ENCODE measurements at places on chromosomes 7 and 10.

DNA sequence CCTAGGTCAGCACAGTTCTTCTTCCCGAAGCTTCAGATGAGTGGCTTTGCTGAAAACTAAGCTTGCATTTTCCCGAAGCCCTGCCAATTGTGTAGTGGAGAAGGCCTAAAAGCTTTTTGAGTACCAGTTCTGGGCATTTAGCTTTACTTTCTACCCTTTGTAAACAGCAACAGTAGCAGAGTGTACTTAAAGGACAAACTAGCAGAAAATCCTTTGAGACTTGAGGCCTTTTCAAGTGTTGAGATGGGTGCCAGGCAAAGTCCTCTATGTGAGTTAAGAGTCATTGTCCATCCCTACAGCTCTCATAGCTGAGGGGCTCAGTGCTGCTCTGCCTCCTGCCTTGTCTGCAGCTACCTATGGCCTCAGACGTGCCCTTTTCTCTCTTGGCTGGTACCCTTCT lies 368.2 kb downstream of the CCSER2 start:
- no peak for DNase-seq

DNA sequence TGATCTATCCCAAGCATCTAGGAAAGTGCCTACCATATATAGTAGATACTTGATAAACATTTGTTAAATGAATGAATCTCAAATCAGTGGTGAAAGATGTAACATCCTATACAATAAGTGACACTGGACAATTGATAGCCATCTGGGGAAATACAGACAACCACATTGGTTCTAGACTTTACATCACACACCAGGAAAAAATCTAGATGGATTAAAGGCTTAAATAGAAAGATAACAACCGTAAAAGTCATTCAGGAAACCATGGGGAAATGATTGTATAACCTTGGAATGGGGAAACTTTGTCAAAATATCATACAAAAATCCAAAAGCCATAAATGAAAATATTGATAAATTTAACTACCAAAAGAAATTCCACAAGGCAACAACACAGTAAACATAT lies 7.0 kb upstream of the GARIN1A start:
- DNase-seq, result no peak

DNA sequence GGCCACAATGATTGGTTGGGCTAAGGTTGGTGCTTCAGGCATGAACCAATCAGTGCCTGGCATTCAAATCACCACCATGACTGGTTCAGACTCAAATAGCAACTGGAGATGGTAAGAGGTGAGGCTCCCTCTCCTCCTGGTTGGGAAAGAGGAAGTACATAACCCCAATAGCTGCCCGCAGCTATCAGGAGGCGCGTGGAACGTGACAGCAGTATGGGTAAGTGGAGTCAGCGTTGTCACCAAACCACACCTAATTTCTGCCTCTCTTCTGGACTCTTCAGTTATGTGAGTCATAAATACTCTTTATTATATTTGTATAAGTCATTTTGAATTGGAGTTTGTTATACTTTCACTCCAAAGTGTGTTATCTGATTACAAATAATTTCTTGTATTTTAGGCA lies 17.9 kb upstream of the ITGA8 start:
- DNase-seq, result no peak

DNA sequence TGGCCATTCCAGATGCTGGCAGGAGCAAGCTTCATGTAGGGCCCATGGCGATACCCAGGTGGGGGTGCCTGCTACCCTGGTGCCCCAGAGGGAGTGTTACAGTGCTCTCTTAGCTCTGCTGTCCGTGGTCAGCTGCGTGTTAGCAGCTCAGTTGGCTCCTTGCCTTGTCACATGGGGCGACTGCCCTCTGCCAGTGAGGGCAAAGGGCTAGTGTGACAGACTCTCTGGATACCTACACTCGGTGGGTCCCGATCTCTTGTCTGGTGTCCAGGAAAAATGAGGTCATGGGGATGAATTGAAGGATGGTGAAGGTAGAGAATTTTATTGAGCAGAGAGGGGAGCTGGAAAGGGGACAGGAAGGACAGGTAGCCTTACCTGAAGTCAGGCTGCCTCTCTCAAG lies 152.2 kb downstream of the CYP26A1 start:
- DNase-seq, result no peak

DNA sequence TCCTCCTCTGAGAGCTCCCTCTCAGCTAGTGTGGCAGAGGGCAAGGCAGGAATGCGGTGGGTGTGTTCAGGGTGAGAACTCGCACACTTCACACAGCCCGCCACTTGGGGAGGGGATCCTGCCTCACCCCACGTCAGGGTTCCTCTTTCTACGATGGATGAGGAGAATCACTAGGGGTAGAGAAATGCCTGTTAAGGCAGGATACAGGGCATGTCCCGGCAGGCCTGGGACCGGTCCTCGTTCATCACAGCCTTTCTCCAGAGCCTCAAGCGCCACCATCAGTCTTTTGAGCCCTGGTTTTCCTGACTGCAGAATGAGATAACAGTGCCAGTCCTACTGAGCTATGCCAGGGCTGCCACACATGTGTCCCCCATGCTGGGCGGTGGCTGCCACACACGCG lies 546.7 kb upstream of the ADARB2 start:
- DNase-seq, result no peak

GRCh38 chr7:34332006-34332405 lies 326.0 kb upstream of the NPSR1 start:
- DNase-seq, result no peak

- no peak for DNase-seq
Observed at GRCh38 chr10:72615970-72616369, 9.9 kb downstream of the MICU1 start.

GRCh38 chr7:75815418-75816064 lies 1.9 kb upstream of the CCL24 start:
- no peak for DNase-seq

- no peak for DNase-seq
Observed at GRCh38 chr10:92149261-92149660, 141.6 kb downstream of the CPEB3 start.

- peak; percentile 71 for DNase-seq
Observed at GRCh38 chr7:3120513-3120912, 76.8 kb upstream of the CARD11 start.

DNA sequence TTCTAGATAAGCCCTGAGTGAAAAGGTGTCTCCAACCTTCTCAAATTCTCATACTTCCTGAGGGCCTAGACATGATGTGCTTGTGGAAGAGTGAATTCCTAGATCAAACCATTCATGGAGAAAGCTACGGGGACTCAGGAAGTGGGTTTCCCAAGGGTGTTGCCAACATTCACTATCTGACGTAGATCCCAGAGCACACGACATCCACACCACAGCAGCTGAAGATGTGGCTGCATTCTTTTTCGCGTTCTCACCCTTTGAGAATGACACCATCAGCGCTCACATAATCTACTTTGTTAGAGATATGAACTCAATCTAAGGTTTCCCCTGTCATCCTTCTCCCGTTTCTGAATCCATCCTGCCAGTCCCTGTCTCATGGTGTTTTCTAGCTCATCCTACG lies 290.8 kb downstream of the DNAJB6 start:
- DNase-seq, result no peak

- DNase-seq, result no peak
Observed at GRCh38 chr7:104857458-104858425, 156.3 kb upstream of the KMT2E start.

DNA sequence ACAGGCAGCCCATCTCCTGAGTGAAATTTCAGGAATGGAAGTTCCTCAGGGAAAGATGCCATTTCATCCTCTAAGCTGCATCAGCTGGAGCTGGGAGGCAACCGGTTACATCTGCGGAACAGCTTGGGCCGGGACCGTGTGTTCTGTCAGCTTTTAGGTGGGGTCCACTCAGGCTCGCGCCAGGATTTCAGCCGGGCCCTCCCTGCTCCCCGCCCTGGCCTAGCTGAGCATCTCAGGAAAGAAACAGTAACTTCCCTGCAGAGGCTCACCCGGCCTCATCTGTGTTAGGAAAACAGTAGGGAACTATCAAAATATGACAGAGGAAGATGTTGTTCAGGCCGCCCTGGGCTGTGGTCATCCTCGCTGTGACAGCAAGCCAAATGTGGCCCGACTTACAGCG lies 110.4 kb downstream of the TRIL start:
- DNase-seq, result no peak

- DNase-seq, result peak; percentile 16
Observed at GRCh38 chr10:11161096-11161495, 143.4 kb downstream of the CELF2 start.

DNA sequence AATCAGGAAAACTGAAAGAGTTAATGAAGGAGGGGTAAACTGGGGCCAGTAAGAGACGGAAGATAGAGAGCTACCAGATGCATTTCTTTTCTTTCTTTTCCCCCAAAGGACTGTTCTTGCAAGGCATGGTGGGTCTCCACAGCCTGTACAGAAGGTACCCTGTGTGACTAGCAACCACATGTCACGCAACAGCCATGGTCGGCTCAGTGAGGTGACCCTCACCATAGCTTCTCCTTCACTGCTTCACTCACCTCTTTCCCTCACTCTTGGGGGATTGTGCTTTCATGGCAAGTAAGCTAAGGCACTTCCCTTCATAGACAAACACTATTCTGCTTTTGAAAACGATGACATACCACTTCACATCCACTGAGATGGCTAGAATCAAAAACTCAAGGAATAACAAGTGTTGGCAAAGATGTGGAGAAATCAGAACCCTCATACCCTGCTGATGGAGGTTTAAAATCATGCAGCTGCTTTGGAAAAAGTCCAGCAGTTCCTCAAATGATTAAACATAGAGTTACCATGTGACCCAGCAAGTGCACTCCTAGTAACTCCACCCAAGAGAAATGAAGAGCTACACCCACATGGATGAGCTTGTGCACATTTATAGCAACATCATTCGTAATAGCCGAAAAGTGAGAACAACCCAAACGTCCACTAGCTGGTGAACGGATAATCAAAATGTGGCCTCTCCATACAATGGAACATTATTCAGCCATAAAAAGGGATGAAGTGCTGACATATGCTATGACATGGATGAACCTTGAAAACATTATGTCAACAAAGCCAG lies 3.8 kb upstream of the INSIG1 start:
- no peak for DNase-seq

DNA sequence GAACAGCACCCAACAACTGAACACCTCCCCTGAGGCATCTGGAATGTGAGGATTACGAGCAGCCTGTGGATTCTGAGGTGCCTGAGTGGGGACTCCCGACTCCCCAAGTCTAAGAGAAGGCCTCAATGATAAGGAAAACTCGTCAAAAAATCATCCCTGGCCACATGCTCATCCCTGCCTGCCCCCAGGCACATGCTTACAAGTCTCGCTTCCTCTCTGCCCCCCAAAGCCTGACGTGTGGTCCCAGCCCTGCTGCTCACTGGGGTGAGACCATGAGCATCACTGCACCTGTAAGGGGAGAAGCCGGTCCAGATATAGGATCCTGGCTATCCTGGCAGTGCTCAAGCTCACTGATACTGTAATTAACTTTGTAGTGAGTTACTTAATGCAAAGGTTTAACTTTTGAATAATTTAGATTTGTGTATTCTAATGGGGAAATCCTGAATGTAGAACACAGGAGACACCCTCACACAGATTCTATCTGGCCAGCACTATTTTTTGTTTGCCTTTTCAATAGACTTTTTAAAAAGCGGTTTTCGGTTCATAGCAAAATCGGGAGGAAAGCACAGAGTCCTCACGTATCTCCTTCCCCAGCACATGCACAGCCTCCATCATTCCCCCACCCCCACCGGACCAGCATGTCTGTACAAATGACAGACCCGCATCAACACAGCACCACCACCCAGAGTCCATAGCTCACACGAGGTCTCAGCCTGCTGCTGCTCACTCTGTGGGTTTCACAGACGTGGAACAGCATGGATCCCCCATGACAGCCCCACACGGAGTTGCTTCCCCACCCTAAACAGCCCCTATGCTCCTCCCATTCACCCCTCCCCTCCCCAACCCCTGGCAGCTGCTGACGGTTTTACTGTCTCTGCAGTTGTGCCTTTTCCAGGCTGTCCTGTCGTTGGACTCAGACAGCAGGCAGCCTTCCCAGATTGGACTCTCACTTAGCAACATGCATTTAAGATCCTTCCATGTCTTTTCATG lies 167.9 kb downstream of the DIP2C start:
- no peak for DNase-seq

- DNase-seq, result no peak
Observed at GRCh38 chr10:80461208-80462183, 7.4 kb downstream of the TSPAN14 start.

DNA sequence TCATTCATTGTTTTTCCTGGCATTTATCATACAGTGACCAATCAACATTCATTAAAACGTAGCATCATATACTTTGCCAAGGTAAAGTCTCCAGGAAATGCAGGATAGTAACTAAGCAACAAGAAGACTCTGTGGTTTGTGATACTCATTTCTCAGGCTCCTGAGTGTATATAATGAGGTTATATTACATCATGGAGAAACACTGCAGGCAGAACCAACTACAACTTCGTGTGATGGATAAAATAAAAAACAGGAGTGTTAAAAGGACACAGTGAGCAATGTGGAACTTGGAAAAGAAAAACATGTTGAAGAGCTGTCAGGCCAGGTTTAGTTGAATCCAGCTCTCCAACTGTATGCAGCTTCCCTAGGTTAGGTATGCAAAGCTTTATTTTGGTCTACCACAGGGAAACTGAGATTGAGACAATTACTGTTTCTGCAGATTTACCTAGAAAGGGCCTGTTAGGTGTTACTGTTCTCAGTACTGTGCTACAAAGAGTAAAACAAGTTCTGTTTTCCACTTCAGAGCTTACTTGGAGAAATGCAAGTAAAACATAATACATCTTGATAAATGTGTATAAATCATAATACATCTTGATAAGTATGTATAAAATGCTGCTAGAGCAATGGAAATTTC lies 7.8 kb upstream of the CCNY start:
- no peak for DNase-seq

DNA sequence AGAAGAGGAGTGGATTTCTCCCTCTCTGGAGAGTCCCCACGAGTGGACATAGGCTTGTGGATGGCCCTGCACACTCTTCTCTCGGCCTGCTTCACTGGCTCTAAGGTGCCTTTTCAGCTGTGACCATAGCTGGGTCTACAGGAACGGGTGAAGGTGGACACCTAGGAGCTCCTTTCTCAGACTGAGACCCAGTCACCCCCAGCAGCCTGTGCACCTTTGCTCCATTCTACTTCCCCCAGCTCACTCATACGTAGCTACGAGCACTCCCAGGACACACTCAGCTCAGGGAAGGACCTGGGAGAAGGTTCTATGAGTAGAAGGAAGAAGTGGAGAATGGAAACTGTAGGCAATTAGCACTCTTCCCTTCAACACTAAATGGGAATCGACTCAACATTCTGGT lies 272.0 kb upstream of the KLF6 start:
- DNase-seq, result no peak

DNA sequence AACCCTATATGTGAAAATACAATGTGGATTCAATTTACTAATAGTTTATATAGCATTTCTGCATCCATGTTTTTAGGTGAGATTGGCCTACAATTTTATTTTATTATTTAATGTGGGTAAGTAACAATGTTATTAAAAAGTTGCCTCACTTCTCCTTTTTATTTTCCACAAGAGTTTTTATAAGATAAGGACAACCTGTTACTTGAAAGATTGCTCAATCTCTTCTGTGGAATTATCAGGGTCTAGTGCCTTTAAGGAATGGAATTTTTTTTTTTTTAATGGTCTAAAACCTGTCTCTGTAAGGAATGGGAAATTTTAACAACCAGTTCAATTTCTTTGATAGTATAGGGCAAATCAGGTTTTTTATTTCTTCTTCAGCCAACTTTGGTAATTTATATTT lies 53.9 kb upstream of the RAB18 start:
- DNase-seq, result no peak

Measured in CD4-positive, alpha-beta T cell treated with Interleukin-17A for 1 hour (primary cell).